ENCODE measurements at places on chromosomes 16 and 17.
A peak's percentile ranks its signal among the peaks of the same experiment; 100 is the strongest.

DNA sequence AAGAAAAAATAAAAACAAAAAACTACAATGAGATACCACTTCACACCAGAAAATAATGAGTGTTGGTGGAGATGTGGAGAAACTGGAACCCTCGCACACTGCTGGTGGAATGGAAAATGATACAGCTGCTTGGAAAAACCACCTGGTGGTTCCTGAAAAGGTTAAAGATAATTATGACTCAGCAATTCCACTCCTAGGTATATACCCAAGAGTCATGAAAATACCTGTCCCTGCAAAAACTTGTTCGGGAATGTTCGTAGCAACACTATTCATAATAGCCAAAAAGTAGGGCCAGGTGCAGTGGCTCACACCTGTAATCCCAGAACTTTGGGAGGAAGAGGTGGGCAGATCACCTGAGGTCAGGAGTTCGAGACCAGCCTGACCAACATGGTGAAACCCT lies 8.1 kb upstream of the ITGAE start:
- no peak for DNase-seq

DNA sequence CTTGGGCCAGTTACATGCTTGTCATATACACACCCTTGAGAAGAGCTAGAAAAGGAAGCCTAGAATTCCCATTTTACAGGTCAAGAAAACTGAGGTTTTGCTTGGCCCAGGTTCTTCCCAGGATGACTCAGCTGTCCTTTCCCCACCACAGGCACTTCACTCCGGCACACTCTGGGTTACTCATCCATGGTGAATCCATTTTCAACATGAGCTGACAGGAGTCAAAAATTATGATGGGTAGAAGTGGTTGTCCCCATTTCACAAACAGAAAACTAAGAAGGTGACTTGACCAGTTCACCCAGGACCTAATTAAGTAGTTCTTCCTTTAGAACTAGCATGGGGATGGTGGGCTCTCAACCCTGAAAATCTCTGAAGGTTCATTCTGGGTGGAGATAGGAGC lies 67.2 kb downstream of the USP22 start:
- DNase-seq, result no peak

DNA sequence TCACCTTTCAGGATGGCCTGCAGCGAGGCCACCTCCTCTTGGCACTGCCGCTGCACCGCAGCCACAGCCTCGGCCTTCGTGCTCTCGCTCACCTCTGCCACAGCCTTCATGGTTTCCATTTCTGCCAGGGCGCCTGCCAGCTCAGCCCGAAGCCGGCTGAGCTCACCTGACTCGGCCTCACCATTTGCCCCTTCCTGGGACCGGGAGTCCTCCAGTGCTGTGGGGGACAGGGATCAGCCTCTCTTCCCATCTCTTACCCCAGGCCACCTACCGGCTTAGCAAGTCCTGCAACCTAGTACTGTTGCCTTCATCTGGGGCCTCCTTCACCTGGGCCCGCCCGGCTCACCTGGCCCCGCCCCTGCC lies 658 bp downstream of the RABEP2 start:
- DNase-seq, result no peak

DNA sequence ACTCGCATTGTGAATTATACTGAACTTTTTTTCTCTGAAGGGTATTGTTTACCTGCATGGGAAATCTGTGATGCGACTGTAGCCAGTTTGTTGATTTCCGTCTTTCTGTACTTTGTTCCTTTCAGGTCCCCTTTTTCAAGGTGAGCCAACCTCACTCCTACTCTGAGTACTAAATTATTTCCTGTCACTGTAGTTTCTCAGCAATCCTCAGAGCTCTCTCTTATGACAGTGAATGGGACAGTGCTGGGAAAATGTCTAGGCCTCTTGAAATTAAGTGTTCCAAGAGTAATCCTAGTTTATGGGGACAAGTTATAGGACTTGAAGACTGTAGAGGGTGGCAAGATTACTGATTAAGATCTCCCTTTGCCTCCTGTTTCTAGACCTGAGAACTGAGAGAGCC lies 167.6 kb downstream of the CNTNAP4 start:
- DNase-seq, result no peak

GRCh38 chr17:42016411-42016831 lies 818 bp downstream of the DNAJC7 start:
- DNase-seq, result no peak

GRCh38 chr17:66509926-66510325 lies 207.5 kb downstream of the PRKCA start:
- no peak for DNase-seq

- DNase-seq, result no peak
These were observed 67.9 kb upstream of the RPL38 start for GRCh38 chr17:74135391-74136167.

- no peak for DNase-seq
These were observed 53.8 kb downstream of the SNX11 start for GRCh38 chr17:48161127-48161905.

GRCh38 chr16:86862595-86863280 lies 284.4 kb downstream of the FOXL1 start:
- DNase-seq, result no peak

DNA sequence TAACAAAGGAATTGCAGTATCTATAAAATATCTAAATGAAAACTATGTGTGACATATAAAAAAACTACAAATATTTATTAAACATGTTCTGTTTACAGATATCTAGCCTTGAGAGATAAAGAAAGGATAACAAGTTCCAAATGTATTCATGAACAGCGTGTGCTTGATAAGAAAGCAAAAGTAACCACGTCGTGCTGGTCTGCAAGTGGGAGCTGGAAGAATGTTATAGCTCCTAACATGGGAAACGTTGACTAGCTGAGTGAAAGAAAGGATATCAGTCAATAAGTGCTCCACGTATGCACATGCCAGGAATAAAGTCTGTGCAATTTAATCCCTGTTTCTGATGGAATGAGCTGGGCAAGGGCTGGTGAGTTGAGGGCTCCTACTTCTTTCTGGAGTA lies 71.2 kb upstream of the CDYL2 start:
- DNase-seq, result no peak

DNA sequence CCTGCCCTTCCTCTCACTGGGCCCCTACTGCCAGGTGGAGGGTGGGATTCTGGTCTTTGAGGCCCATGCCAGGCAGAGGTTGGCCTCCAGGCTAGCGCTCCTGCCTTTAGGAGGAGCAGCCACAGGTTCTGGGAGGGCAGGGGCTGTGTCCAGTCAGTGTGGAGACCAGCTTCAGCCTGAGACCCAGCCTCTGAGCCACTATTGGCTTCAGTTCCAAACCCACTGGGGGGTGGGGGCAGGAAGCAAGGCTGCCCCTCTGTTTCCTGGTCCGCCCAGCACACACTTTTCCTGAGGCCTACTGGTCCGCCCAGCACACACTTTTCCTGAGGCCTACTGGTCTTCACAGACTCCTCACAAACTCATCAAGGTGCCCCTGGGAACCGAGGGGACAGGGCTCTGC lies 16.4 kb downstream of the SLC5A10 start:
- no peak for DNase-seq

GRCh38 chr16:63442246-63442645 lies 1406.0 kb upstream of the CDH8 start:
- no peak for DNase-seq

- DNase-seq, result peak; percentile 65
These were observed 25.0 kb downstream of the HOXB1 start for GRCh38 chr17:48505788-48506187.

- no peak for DNase-seq
These were observed 419 bp downstream of the RAB37 start for GRCh38 chr17:74737299-74738050.

GRCh38 chr16:81740169-81740568 lies 38.9 kb upstream of the PLCG2 start:
- DNase-seq, result peak; percentile 54

DNA sequence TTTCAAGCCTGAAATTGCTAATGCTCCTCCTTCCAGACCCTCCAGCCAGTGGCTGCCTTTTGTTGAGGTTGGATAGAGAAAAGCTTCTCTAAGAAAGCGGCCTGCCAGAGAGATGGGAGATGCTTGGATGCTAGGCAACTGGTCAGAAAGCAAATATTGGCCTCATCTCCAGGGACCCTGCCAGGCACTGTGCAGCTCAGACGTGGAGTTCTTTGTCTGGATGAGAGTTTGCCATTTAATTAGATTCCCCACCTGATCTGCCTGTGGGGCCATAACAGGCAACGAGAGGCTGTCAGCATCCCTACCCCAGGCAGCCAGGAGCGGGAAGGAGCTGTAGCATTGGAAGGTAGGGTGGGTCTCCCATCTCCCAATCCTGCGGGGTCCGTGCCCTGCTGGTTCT lies 52.7 kb downstream of the ASIC2 start:
- no peak for DNase-seq

DNA sequence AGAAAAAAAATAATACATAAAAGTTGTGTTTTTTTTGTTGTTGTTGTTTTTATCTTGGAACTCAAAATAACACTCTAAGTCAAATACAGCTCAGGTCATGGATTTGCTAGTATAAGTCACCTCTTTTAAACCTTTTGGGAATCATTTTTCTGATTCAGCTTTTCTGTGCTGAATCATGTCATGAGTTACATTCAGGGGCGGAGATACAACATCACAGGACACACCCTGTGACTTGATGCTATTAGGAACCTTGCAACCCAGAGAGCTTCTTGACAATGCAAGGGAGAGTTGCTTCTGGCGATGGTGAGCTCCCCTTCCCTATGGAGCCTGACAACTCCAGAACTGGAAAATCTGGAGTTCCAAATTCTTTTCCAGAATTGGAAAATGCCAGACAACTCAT lies 358.3 kb upstream of the C16orf82 start:
- DNase-seq, result no peak

DNA sequence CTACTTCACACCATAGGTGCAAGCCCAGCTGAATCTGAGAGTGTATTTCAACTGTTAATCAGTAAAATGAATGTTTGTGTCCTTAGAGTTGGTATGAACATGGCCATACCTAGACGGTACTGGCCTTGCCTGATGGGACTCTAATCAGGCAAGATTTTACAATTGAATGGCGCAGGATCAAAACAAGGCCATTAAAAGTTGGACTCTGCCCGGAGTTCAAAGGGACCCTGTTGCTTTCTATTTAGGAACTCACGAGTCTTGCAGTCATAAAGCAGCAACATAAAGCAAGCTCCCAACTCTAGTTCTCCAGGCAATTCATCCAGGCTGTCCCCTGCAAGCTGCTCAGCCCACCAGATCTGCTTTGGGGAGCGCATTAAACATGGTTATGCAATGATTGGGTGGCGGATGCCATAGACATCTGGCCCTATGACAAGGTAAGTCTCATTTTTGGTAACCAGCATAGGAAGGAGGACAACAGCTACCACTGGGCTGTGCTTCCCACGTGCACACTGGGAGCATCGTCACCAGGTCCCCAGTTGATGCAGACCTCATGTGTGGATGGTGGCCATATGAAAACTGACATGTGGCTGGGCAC lies 8.8 kb downstream of the TMEM186 start:
- no peak for DNase-seq

DNA sequence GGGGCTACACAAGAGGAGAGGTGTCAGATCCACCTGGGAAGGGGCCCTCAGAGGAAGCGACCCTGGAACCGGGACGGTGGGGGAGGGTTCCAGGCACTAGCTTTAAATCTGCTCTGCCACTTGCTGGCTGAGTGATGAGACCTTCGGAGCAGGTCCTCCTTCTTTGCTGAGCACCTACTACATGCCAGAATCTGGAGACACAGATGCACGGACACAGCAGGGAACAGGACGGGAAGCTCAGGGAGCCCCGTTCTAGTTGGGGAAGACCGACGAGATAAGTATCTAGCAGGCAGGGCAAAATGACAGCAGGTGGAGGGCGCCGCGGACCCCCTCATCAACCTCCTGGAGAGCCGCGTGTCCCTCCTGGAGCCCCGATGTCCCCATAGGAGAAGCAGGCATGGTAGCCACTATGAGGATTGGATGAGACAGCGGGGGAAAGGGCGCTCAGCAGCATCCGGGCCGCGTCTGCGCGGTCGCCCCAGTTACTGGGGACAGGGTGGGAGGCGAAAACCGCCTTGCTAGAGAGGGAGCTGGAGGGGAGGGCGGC lies 27.2 kb downstream of the SBK1 start:
- no peak for DNase-seq

DNA sequence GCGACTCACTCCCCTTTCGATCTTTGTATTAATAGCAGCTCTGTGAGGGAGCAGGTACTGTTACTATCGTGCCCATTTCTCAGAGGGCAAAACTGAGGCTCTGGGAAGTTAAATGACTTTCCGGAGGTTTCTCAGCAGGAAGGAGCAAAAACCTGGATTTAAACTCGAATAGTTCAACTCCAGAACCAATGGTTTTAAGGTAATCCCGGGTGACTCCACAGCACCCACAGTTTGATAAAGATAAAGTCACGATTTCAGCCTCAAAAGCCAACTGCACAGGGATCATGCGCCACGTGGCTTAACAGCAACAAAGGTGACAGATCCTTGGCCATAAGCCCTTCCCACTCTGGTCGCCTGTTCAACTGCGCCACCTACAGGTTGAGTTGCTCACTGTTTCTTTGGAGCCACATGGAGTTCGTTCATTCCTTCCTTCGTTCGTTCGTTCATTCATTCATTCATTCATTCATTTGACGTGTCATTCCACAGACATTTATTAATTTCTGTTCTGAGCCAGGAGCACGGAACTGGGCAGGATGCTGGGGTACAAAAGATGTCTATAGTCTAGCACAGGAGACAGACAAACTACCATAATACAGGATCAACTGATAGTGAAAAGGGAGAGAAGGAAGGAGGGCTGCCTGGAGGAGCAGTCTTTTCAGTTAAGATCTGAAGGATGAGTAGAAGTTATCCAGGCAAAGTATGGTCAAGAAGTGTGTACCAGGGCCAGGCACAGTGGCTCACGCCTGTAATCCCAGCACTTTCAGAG lies 134.8 kb downstream of the HS3ST2 start:
- peak; percentile 70 for DNase-seq

GRCh38 chr17:38590988-38591758 lies 14.6 kb downstream of the SRCIN1 start:
- peak; percentile 93 for DNase-seq

- no peak for DNase-seq
These were observed 18.1 kb downstream of the EFTUD2 start for GRCh38 chr17:44881145-44881544.

GRCh38 chr17:52738791-52739190 lies 580.3 kb upstream of the CA10 start:
- DNase-seq, result no peak

- DNase-seq, result no peak
These were observed 364.8 kb downstream of the SOX9 start for GRCh38 chr17:72485596-72485995.

- no peak for DNase-seq
These were observed 21.9 kb downstream of the KIF2B start for GRCh38 chr17:53844491-53845107.

All from HL-60 (cell line).